A549 treated with CORT108297 at 1 μM for 4 hours (cell line): ENCODE measurements at places on chromosomes 6 and 20. TPM values are rescaled to one million over a fixed set of nuclear protein-coding genes. Genes with fewer than 3 reads are reported as not detected.

The ZNF322 gene
- total RNA-seq, result 4.7 to 6.8 TPM (median 5.0 TPM) in 5 replicates

The DUSP15 gene
- total RNA-seq, result 0.43 to 1.1 TPM (median 0.99 TPM) in 5 replicates

The TNXB gene
- 0.32 to 0.72 TPM (median 0.56 TPM) in 5 replicates for total RNA-seq

The PRPH2 gene
- not detected in 5 replicates for total RNA-seq

The LY6G6C gene
- total RNA-seq, result 0.09 to 0.12 TPM (median 0.10 TPM) in 3 of 5 replicates, not detected in the others

The CABLES2 gene
- 3.8 to 5.8 TPM (median 5.0 TPM) in 5 replicates for total RNA-seq

The ATP6V1G2 gene
- total RNA-seq, result 0.54 to 1.1 TPM (median 0.67 TPM) in 5 replicates

The RING1 gene
- 19.3 to 27.2 TPM (median 25.7 TPM) in 5 replicates for total RNA-seq

The LY6G6D gene
- not detected in 5 replicates for total RNA-seq

The GHRH gene
- not detected in 5 replicates for total RNA-seq

The VWA7 gene
- 1.5 to 2.0 TPM (median 1.8 TPM) in 5 replicates for total RNA-seq

The TBX18 gene
- total RNA-seq, result 16.3 to 23.7 TPM (median 20.5 TPM) in 5 replicates

The RAB44 gene
- total RNA-seq, result 0.03 to 0.08 TPM (median 0.05 TPM) in 4 of 5 replicates, not detected in the other

The NR2E1 gene
- total RNA-seq, result 0.03 to 0.09 TPM (median 0.04 TPM) in 4 of 5 replicates, not detected in the other

The SYNDIG1 gene
- total RNA-seq, result 1.4 to 2.3 TPM (median 1.9 TPM) in 5 replicates

The FAM184A gene
- 0.03 TPM in 1 of 5 replicates, not detected in the others for total RNA-seq

The DPPA5 gene
- total RNA-seq, result not detected in 5 replicates

The RBM12 gene
- 70.5 to 89.1 TPM (median 82.9 TPM) in 5 replicates for total RNA-seq

The SIRPD gene
- not detected in 5 replicates for total RNA-seq

The EBF4 gene
- 2.5 to 3.9 TPM (median 3.0 TPM) in 5 replicates for total RNA-seq

The SLC35F1 gene
- not detected in 5 replicates for total RNA-seq

The SLC32A1 gene
- not detected in 5 replicates for total RNA-seq

The RNF144B gene
- total RNA-seq, result 0.17 to 1.1 TPM (median 0.39 TPM) in 5 replicates

The METTL24 gene
- not detected in 5 replicates for total RNA-seq

The SNRPB2 gene
- 117 to 163 TPM (median 124 TPM) in 5 replicates for total RNA-seq

The C6orf118 gene
- 0.14 to 0.18 TPM (median 0.16 TPM) in 5 replicates for total RNA-seq

The PRRT1 gene
- total RNA-seq, result 0.30 to 0.74 TPM (median 0.52 TPM) in 5 replicates

The ADRM1 gene
- total RNA-seq, result 154 to 199 TPM (median 192 TPM) in 5 replicates

The CRIP3 gene
- total RNA-seq, result 0.44 to 1.1 TPM (median 0.52 TPM) in 5 replicates

The KCNK16 gene
- not detected in 5 replicates for total RNA-seq

The PBOV1 gene
- not detected in 5 replicates for total RNA-seq

The MYO6 gene
- total RNA-seq, result 6.7 to 8.9 TPM (median 7.3 TPM) in 5 replicates

The PRKN gene
- 0.02 to 0.47 TPM (median 0.12 TPM) in 4 of 5 replicates, not detected in the other for total RNA-seq

The BNIP5 gene
- total RNA-seq, result not detected in 5 replicates

The ZSCAN23 gene
- total RNA-seq, result not detected in 5 replicates

The TFAP2B gene
- total RNA-seq, result not detected in 5 replicates

The TPD52L1 gene
- 40.7 to 50.6 TPM (median 45.2 TPM) in 5 replicates for total RNA-seq
